EH (cell line): ENCODE measurements at places on chromosomes 12 and 14.

- no peak for DNase-seq
These were observed 48.6 kb downstream of the ATXN7L3B start for GRCh38 chr12:74586251-74586650.

DNA sequence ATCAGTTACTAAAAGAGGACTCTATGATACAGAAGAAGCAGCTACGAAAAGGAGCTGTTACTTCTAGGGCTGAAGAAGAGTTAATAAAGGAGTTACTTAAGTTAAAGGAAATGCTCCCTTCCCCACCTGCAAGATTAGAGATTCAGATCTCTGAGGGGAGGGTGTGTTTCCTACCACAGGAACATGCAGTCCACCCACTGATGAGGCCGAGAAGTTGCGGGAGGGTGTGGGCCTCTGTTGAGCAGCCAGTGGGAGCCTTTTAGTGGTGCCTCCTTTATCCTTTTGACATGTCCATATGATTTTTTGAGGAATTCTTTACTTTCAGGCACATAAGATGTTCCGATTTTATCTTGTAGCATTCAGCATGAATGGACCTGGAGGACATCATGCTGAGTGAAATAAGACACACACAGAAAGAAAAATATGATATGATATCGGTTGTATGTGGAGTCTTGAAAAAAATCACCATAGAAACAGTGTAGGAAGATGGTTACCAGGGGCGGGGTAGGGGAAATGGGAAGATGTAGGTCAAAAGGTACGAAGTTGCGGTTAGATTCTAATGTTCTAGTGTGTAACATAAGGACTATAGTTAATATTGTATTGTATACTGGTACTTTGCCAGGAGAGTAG, 4.4 kb upstream of the M6PR start:
- DNase-seq, result no peak

DNA sequence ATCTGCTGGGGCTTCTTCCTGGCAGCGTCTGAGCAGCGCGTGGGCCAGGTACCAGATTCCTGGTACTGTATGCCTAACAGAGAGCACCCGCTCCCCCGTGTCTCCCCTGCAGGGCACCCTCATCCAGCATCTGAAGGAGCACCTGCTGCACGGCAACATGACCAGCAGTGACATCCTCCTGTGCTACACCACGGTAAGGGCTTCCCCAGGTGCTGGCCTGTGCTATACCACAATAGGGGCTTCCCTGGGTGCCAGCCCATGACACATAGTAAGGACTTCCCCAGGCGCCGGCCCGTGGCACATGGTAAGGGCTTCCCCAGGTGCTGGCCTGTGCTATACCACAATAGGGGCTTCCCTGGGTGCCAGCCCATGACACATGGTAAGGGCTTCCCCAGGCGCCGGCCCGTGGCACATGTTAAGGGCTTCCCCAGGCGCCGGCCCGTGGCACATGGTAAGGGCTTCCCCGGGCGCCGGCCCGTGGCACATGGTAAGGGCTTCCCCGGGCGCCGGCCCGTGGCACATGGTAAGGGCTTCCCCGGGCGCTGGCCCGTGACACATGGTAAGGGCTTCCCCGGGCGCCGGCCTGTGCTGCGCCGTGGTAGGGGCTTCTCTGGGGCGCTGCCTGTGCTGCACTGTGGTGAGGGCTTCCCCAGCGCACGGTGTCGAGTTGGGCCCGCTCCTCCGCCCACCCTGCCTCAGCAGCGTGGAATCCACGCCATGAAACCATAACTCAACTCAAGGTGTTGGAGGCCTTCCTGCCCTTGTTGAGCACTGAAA, 49.3 kb downstream of the AACS start:
- no peak for DNase-seq

DNA sequence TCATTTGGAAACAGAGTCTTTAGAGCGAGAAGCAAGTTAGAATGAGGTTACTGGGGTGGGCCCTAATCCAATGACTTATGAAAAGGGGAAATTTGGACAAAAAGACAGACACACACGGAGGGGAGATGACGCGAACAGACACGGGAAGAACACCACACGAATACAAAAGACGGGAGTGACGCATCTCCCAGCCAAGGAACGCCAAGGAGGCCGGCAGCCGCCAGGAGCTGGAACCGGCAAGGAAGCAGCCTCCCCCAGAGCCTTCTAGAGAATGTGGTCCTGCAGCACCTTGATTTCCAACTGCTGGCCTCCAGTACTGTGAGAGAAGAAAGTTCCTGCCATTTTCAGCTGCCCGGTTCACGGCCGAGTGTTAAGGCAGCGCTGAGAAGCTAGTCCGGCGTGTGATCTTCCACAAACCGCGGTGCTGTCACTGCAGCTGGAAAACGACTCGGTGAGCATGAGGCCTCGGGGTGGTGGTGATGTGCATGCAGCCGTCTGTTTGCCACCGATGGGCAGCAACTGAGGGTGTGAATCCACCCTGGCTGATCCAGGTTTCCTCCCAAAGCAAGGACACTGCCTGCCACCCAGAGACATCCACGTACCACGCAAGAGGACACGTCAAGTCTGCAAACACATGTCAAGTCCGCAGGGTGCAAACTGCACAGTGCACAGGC, 124.5 kb downstream of the NCOR2 start:
- DNase-seq, result no peak

- no peak for DNase-seq
These were observed 18.0 kb downstream of the SLC24A4 start for GRCh38 chr14:92340931-92341330.

GRCh38 chr12:113911971-113912759, 54.0 kb downstream of the RBM19 start:
- DNase-seq, result no peak

DNA sequence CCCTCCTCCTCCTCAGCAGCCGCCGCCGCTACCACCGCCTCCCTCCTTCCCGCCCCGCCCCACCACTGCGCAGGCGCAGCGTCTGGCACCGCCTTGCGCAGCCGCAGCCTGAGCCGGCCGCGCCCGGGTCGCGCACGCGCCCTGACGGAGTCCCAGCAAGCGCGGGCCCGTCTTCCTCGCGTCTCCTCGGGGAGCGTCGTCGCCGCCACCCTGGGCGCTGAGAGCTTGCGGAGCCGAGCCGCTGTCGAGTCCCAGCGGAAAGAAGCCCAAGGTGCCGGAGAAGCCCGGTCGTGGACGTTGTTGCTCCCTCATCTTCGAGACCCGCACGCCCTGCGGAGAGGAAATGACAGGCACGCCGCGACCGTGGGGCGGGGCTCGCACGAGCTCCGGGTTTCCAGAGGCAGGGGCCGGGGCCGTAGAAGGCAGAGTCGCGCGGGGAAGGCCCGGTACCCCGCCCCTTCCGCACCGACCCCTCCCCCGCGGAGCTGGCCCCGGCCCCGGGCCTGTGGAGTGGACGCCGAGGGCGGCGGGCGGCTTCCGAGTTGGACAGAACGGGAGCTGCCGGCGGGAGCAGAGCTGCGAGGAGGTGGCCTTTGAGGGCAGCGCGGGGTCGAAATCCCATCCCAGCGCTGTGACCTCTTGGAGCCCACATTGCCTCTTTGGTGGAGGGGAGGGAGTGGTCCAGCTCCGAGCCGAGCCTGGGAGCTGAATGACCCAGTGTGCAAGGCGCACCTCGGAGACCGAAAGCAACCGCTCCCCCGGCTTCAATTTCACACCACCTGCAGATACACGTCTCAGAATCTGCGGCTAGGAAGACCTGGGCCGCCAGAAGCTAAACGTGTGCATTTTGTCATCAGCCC, 469 bp upstream of the RAB35 start:
- peak; percentile 95 for DNase-seq

DNA sequence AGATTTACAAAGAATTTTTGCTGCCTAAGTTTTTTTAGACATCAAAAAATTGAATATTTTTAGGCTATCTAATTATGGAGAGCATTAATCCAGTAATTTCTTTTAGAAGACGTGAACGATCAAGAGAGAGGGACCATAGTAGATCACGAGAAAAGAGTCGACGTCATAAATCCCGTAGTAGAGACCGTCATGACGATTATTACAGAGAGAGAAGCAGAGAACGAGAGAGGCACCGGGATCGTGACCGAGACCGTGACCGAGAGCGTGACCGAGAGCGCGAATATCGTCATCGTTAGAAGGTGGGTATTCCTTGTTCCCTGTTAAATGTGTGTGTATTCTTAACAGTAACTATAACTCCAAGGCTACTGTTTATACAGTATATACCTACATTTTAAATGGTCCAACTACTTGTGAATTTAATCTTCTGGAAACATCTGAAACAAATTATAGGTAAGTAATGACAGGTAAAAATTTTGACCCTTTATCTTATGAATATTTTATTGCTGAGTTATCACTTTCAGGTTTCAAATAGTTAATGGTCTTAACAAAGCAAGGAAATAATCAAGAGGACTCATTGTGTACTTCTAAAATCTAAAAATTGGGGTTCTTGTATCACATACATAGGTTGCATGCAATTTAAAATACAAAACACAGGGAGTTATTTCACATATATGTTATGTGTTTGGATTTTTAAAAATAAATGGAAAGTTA, 23.1 kb downstream of the CPSF6 start:
- DNase-seq, result no peak

DNA sequence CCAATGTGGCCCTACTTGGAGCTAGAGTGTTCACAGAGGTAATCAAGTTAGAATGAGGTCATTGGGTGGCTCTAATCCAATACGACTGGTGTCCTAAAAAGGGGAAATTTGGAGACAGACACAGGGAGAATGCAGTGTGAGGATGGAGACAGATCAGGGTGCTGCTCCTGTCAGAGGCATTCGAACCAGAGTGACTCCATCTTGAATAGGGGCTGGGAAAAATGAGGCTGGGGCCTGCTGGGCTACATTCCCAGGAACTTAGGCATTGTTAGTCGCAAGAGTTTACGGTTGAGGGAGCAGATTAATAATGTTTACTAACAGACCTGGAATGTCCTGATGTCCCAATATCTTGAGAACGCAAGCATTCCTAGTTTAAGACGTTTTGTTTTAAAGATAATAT, 20.2 kb downstream of the TNFAIP2 start:
- DNase-seq, result peak; percentile 58

- no peak for DNase-seq
These were observed 12.9 kb upstream of the KRAS start for GRCh38 chr12:25263594-25263993.

GRCh38 chr12:130334937-130335336, 2.8 kb upstream of the PIWIL1 start:
- no peak for DNase-seq

- DNase-seq, result peak; percentile 66
These were observed 244.9 kb upstream of the LRIG3 start for GRCh38 chr12:59164991-59165718.

DNA sequence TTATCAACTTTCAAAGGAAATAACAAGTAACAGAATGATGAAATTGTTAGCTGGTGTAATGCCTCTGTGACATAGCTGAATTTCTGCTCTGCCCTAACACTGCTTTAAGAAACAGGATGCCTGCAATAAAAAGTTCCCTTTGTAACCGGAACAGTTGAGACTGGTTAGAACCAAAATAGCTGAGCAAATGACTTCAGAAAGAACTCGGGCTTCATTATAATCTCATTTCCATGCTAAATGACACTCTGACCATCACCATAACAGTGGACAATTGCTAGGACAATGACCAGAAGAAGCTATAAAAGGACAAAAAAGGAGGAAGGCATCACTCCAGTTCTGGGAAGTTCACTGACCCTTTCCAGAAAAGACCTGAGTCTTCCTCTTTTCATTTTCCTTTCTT, 23.5 kb upstream of the PYGL start:
- peak; percentile 28 for DNase-seq

- peak; percentile 94 for DNase-seq
These were observed 198.7 kb upstream of the EEA1 start for GRCh38 chr12:93127582-93128331.

GRCh38 chr12:26226629-26227360, 31.4 kb downstream of the SSPN start:
- peak; percentile 73 for DNase-seq

DNA sequence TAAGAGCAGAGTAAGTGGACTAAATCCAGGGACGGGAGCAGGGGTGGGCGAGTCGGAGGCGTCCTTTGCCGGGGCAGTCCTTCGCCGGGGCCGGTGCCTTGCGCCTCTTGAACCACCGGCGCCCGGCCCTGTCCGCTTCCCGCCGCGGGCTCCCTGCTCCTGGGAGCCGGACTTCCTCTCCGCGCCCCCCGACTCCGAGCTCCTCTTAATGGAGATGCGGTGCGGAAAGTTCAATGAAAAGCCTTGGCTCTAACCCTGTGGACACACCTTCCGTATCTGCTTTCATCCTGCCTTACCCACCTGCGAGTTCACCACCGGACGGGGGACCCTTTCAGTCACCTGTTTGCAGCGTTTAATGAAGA, 412 bp downstream of the FGFR1OP2 start:
- no peak for DNase-seq

GRCh38 chr14:82403987-82404386, 870.3 kb upstream of the SEL1L start:
- DNase-seq, result no peak
